ENCODE measurements at places on chromosomes 3 and 15. TPM values are rescaled to one million over a fixed set of nuclear protein-coding genes. Genes with fewer than 3 reads are reported as not detected.

EPHB3 gene
- total RNA-seq = 45.3 TPM

ZNF502 gene
- total RNA-seq = 8.0 TPM

WNT7A gene
- not detected for total RNA-seq

CLDN18 gene
- total RNA-seq = 0.29 TPM

FAM81A gene
- total RNA-seq = 7.8 TPM

AGBL1 gene
- total RNA-seq = 9.9 TPM

SPINK8 gene
- not detected for total RNA-seq

P3H2 gene
- 73.9 TPM for total RNA-seq

B3GALNT1 gene
- total RNA-seq = 38.1 TPM

STRA6 gene
- total RNA-seq = 14.9 TPM

SH2D7 gene
- not detected for total RNA-seq

RBM15B gene
- 29.3 TPM for total RNA-seq

PLSCR5 gene
- total RNA-seq = not detected

SPATA16 gene
- not detected for total RNA-seq

KIF23 gene
- total RNA-seq = 17.9 TPM

SNAP23 gene
- total RNA-seq = 60.3 TPM

A4GNT gene
- total RNA-seq = not detected

DUOX2 gene
- total RNA-seq = 0.06 TPM

LSG1 gene
- total RNA-seq = 29.8 TPM

CD200R1 gene
- total RNA-seq = 3.0 TPM

ABI3BP gene
- total RNA-seq = 17.9 TPM

TMEM62 gene
- total RNA-seq = 18.3 TPM
